ENCODE measurements at places on chromosomes 12 and 14.
A peak's percentile ranks its signal among the peaks of the same experiment; 100 is the strongest.

- DNase-seq, result peak; percentile 8
Observed at GRCh38 chr12:63151623-63152320, 771 bp upstream of the AVPR1A start.

- DNase-seq, result no peak
Observed at GRCh38 chr14:55399183-55399582, 12.4 kb downstream of the ATG14 start.

GRCh38 chr12:67111182-67111581, 158.0 kb upstream of the CAND1 start:
- no peak for DNase-seq

- peak; percentile 78 for DNase-seq
Observed at GRCh38 chr14:70972107-70972976, 65.1 kb downstream of the PCNX1 start.

DNA sequence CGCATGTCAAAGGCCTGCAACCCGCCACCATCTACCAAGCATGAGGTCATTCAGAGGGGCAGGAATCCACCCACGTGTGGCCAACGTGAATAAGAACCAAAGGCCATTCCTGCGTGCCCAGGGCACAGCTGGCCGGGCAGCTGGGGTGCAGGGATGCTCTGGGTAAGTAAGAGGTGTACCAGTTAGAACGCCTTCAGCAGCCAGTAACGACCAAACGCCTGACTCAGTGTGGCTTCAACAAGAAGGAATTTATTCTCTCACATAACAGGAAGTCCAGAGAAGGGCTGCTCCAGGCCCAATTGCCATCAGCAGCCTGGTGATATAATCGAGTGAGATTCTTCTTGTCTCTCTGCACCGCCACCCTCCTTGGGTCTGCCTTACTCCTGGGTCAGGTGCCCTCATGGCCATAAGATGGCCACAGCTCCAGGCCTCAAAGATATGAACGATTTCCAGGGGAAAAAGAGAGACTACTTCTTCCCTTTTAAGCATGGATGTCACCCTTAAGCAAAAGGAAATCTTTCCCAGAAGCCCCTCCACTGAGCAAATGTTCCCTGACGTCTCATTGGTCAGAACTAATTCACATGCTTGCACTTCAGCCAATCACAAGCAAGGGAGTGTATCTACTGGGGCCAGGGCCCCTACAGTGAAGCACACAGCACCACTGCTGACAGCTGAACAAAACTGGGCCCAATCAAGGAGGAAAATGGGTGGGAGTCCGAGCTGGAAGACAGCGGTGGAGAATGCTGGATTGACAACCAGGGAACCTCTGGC, 7.3 kb downstream of the TTC7B start:
- DNase-seq, result no peak

DNA sequence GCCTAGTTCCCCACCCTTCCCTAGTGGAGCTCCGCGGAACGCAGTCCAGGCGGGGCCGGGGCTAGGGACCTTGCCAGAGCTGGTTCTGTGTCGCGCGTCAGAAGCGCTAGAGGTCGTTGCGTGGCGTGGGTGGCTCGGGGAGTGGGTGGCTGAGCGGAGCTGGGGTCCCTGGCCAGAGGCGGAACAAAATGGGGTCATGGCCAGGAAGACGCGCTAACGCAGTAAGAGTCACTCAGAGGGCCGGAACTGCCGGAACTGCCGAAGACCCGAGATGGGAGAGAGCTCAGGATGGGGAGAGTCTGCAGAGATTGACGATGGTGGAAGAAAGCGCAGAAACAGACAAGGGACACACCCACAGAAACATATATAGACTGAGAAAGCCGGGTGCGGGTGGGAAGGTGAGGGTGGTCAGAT, 4.8 kb downstream of the DGKA start:
- DNase-seq, result no peak

- DNase-seq, result no peak
Observed at GRCh38 chr12:109609342-109609741, 35.7 kb downstream of the MVK start.

GRCh38 chr14:94355191-94355794, 32.2 kb upstream of the SERPINA6 start:
- no peak for DNase-seq

GRCh38 chr12:24488091-24488596, 460.8 kb downstream of the BCAT1 start:
- DNase-seq, result no peak

DNA sequence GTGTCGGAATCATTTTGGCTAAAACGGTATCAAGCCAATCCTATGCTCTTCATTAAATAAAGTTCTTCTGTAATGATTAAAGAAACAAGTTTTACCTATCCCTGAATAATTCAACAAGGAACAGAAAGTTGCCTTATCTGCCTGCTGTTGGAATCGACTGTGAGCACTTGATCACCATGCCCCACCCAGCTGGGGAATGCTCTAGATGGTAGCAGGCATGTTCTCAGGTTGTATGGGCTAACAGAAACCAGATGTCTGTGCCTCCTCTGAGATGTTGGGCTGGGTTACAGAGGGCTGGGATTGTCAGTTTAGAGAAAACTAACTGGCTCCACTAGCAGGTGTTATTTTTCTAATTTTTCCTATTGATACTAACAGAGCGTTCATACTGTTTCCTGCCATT, 28.9 kb downstream of the RTRAF start:
- DNase-seq, result no peak

Measured in KG1 (cell line).